CD8-positive, alpha-beta memory T cell (primary cell): ENCODE measurements at places on chromosomes 7 and 10. TPM values are rescaled to one million over a fixed set of nuclear protein-coding genes. Genes with fewer than 3 reads are reported as not detected.

- no peak for DNase-seq
- no peaks in the 10 kb centered on the region for H3K36me3 ChIP-seq
- no peak overlapping the region for H3K27ac ChIP-seq
- peaks cover 5% of the 10 kb centered on the region for H3K4me1 ChIP-seq
- no peak overlapping the region for H3K4me3 ChIP-seq
These were observed 4.4 kb upstream of the UBE2D1 start for GRCh38 chr10:58330431-58330830.

GRCh38 chr7:148144827-148145226, 445.7 kb upstream of the C7orf33 start:
- H3K4me3 ChIP-seq, result no peak overlapping the region
- no peak for DNase-seq
- H3K4me1 ChIP-seq, result no peaks in the 10 kb centered on the region
- H3K27me3 ChIP-seq, result no peaks in the 10 kb centered on the region
- H3K36me3 ChIP-seq, result no peaks in the 10 kb centered on the region

EN2 gene
- total RNA-seq, result not detected

MINPP1 gene
- total RNA-seq, result 16.2 TPM

CXCL12 gene
- total RNA-seq, result not detected

GRCh38 chr10:105837951-105838350, 1196.9 kb downstream of the SORCS3 start:
- no peaks in the 10 kb centered on the region for H3K36me3 ChIP-seq
- no peak overlapping the region for H3K27ac ChIP-seq
- H3K27me3 ChIP-seq, result no peaks in the 10 kb centered on the region
- H3K4me1 ChIP-seq, result peaks cover 6% of the 10 kb centered on the region
- peak overlapping the region; percentile 11 for H3K4me3 ChIP-seq
- DNase-seq, result no peak

DNA sequence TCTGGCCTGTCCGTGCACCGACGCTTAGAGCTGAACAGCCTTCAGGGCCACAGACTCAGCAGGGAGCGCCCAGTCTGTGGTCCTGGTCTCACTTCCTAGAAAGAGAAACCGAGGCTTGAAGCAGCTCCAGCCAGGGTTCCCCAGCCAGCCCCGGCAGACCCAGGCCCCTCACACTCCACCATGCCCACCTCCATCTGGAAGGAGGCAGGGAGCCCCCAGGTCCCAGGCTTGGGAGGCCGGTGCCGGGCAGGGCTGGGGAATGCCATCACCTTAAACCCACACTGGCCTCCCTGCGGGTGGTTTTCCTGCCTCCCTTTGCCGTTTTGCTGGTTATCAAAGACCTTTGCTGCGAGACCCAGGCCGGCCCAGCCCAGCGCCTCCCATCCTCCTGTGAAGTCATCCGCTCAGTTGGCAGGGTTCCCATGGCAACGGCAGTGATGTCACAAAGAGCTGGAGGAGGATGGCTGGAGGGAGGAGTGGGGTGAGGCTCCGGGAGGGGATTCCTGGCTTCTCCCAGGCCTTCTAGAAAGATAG, 24.0 kb downstream of the ELFN1 start:
- H3K4me1 ChIP-seq, result no peaks in the 10 kb centered on the region
- H3K36me3 ChIP-seq, result no peaks in the 10 kb centered on the region
- H3K27ac ChIP-seq, result no peak overlapping the region
- H3K27me3 ChIP-seq, result no peaks in the 10 kb centered on the region

- H3K36me3 ChIP-seq, result no peaks in the 10 kb centered on the region
- H3K27ac ChIP-seq, result no peak overlapping the region
- H3K4me1 ChIP-seq, result peaks cover 8% of the 10 kb centered on the region
- peak overlapping the region; percentile 31 for H3K4me3 ChIP-seq
- no peak for DNase-seq
These were observed 43.0 kb downstream of the CH25H start for GRCh38 chr10:89164080-89164479.

MTPN gene
- 147 TPM for total RNA-seq

GRCh38 chr7:143948733-143949132, 5.9 kb upstream of the OR2F1 start:
- H3K36me3 ChIP-seq, result no peaks in the 10 kb centered on the region
- H3K4me1 ChIP-seq, result no peaks in the 10 kb centered on the region
- DNase-seq, result no peak
- H3K27ac ChIP-seq, result no peak overlapping the region

DNA sequence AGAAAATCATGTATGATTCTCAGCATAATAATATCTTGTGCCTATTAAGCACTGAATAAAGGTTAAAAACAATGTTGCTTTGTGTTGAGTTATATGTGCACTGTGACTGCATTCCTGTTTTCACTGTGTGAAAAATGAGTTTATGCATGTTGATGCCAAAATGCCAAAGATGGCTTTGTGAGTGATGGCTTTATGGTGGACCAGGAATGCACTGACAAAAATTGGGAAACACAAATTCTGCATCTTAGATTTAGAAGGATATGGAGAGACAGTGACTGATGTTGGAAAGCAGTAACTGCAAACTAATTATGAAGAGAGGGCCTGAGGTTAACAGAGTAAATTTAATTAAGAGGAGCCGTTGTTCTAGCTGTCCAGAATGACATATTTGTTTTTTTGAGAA, 440.4 kb downstream of the KIF20B start:
- no peaks in the 10 kb centered on the region for H3K36me3 ChIP-seq
- no peak overlapping the region for H3K27ac ChIP-seq
- no peaks in the 10 kb centered on the region for H3K4me1 ChIP-seq
- DNase-seq, result no peak

DNA sequence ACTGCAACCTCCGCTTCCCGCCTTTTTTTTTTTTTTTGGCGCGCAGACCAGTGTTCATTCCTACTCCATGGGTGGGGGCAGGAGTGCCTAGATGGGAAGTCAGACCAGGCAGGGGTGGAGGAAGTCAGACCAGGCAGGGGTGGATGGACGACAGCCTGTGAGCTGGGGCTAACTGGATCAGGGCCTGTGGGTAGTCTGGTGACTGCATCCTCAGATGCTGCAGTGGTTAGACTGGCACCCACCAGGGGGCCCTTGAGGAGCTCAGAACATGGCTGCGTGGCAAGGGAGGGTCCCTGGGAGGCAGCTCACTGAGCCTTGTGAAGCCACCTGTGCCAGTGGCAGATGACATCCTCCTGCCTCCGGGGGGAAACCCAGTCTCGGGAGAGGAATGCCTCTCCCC, 35.1 kb downstream of the RCC1L start:
- DNase-seq, result no peak
- H3K4me3 ChIP-seq, result no peak overlapping the region
- no peaks in the 10 kb centered on the region for H3K27me3 ChIP-seq
- no peaks in the 10 kb centered on the region for H3K36me3 ChIP-seq

KCP gene
- total RNA-seq, result 0.84 TPM

GRCh38 chr10:120494313-120494710, 37.3 kb downstream of the PLPP4 start:
- H3K27me3 ChIP-seq, result no peaks in the 10 kb centered on the region
- no peaks in the 10 kb centered on the region for H3K4me1 ChIP-seq
- H3K4me3 ChIP-seq, result no peak overlapping the region
- H3K36me3 ChIP-seq, result no peaks in the 10 kb centered on the region
- DNase-seq, result no peak
- no peak overlapping the region for H3K27ac ChIP-seq

BLNK gene
- not detected for total RNA-seq

PAX4 gene
- total RNA-seq, result not detected

DNA sequence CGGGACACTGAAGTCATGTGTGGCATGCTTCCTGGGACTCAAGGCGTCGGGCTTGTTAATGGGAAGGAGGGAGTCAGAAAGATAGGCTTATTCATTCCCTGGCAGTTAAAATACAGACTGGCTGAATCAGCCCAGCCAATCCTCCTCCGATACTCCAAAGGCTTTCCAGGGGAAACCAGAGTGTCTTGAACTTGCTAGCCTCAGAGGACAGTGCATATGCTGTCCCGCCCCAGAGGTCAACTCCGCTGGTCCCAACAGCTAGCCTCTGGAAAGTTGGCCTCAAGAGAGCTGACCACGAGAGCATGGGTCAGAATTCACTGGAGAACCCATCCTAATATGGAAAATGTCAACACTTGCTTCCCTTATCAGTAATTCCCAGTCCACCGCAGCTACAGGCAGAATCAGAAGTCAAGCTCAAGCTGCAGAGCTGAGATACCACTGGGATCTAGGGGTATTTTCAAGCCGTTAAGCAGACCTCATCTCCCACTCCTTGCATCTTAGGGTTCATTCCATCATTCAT, 43.0 kb downstream of the ELMO1 start:
- H3K4me3 ChIP-seq, result no peak overlapping the region
- H3K36me3 ChIP-seq, result no peaks in the 10 kb centered on the region
- no peaks in the 10 kb centered on the region for H3K27me3 ChIP-seq
- DNase-seq, result no peak
- H3K4me1 ChIP-seq, result peaks cover 16% of the 10 kb centered on the region
- H3K27ac ChIP-seq, result no peak overlapping the region

- no peak overlapping the region for H3K27ac ChIP-seq
- H3K36me3 ChIP-seq, result no peaks in the 10 kb centered on the region
- H3K27me3 ChIP-seq, result no peaks in the 10 kb centered on the region
- no peak for DNase-seq
- no peak overlapping the region for H3K4me3 ChIP-seq
- H3K4me1 ChIP-seq, result no peaks in the 10 kb centered on the region
These were observed 67.7 kb downstream of the BMPR1A start for GRCh38 chr10:86824151-86824550.

- no peak overlapping the region for H3K27ac ChIP-seq
- H3K4me1 ChIP-seq, result no peaks in the 10 kb centered on the region
- H3K36me3 ChIP-seq, result no peaks in the 10 kb centered on the region
These were observed 271.2 kb downstream of the ARHGAP12 start for GRCh38 chr10:31657434-31657872.

DNA sequence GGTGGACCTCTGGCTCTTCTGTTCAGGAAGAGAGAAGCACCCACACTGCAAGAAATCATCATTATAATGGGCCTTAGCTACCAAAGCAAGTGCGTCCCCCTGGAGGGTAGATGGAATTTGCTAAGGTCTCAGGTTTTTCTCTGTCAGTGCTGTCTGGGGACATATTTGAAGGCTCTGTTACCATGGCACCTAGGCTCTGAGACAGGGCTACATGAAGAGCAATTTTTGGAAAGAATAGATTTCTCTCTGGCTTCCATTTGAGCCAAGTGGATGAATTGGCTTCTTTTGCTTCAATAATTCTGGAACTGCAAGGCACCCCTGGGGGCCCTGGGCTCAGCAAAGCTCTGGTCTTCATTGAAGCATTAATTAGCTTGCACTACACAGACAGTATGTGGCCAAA, 349.1 kb upstream of the GALNT17 start:
- no peaks in the 10 kb centered on the region for H3K27me3 ChIP-seq
- H3K27ac ChIP-seq, result no peak overlapping the region
- peaks cover 5% of the 10 kb centered on the region for H3K4me1 ChIP-seq
- DNase-seq, result no peak

MRM2 gene
- total RNA-seq, result 54.2 TPM

- no peak overlapping the region for H3K4me3 ChIP-seq
- no peaks in the 10 kb centered on the region for H3K36me3 ChIP-seq
- no peak for DNase-seq
- H3K27ac ChIP-seq, result no peak overlapping the region
These were observed 11.3 kb downstream of the NPTX2 start for GRCh38 chr7:98628418-98628817.

ABCB4 gene
- 0.44 TPM for total RNA-seq

- no peaks in the 10 kb centered on the region for H3K36me3 ChIP-seq
- no peak for DNase-seq
- H3K27ac ChIP-seq, result no peak overlapping the region
- H3K27me3 ChIP-seq, result no peaks in the 10 kb centered on the region
- no peaks in the 10 kb centered on the region for H3K4me1 ChIP-seq
These were observed 211.4 kb upstream of the MDFIC start for GRCh38 chr7:114710499-114710898.

DNA sequence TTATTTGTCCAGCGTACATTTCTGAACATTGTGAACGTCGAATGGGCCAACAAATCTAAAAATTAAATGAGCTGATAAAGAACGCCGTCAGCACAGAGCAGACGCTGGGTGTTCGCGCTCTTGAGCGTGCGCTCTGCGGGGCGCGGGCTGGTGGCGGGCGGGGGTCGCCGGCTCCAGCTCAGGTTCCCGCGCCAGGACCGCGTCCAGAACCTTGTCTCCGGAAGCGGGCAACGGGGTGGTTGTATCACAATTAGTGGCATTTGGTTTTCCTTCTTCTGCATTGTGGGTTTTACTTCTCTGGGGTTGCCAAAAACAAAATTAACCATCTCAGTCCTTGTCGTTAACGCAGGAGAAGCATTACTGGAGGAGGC, 2.4 kb downstream of the CYP2E1 start:
- DNase-seq, result no peak
- H3K27me3 ChIP-seq, result peaks cover 33% of the 10 kb centered on the region
- no peaks in the 10 kb centered on the region for H3K36me3 ChIP-seq
- H3K4me3 ChIP-seq, result no peak overlapping the region
- H3K4me1 ChIP-seq, result peaks cover 14% of the 10 kb centered on the region
- H3K27ac ChIP-seq, result no peak overlapping the region

DNA sequence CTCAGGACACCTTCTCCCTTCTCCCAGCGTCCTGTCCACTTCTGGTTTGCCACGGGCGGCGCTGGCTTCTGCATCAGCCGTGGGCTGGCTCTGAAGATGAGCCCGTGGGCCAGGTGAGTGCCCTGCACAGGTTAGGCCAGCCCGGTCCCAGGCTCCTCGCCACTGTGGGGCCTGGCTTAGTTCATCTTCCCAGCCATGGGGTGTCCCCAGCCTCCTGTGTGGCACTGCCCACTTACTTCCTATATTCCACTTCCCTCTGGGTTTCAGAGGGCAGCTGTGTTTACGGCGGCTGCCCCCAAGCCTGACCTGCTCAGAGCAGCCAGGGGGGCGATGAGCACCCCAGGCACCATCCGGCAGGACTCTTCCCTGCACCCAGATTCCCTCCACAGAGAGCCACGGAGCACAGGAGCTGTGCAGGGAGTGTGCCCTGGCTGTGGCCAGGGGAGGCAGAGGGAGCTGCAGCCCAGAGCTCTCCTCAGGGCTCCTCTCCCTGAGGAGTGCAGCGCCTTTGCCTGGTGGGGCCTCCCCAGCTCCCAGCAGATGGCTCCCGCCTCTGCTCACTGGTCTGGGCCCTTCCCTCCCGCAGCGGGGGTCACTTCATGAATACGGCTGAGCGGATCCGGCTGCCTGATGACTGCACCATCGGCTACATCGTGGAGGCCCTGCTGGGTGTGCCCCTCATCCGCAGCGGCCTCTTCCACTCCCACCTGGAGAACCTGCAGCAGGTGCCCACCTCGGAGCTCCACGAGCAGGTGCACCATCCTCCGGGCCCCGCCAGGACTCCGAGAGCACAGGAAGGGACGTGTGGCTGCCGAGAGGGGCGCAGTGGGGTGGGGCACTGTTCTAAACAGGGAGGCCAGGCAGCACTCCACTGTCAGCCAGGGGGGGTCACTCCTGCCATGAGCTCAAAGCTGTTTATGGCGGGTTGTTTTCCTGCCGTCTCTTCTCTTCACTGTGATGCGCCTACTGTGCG, 6.4 kb downstream of the LFNG start:
- no peaks in the 10 kb centered on the region for H3K27me3 ChIP-seq
- H3K36me3 ChIP-seq, result peaks cover 15% of the 10 kb centered on the region
- H3K4me1 ChIP-seq, result peaks cover 95% of the 10 kb centered on the region
- no peak overlapping the region for H3K4me3 ChIP-seq

- H3K36me3 ChIP-seq, result no peaks in the 10 kb centered on the region
- no peak for DNase-seq
These were observed 259.1 kb upstream of the KLF6 start for GRCh38 chr10:4043897-4044665.

GPR85 gene
- total RNA-seq, result not detected
